HT-29 (cell line): ENCODE measurements at places on chromosomes 16 and 17.

DNA sequence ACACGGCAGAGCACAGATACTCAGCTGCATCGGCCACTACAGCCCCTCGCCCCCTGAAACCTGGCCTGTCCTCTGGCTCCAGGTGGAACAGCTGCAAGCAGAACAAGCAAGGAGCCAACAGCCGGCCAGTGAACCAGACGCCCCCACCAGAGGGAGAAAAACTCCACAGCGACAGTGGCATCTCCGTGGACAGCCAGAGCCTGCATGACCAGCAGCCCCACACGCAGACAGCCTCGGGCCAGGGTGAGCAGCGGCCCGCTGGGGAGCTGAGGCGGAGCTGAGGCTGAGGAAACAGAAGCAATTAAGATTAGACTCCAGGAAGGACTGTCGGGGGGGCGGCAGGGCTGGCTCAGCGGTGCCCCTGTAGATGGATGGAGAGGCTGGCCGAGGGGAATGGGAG, 16.7 kb downstream of the NGFR start:
- no peak for DNase-seq

- DNase-seq, result no peak
Observed at GRCh38 chr16:52184336-52184735, 362.6 kb downstream of the TOX3 start.

DNA sequence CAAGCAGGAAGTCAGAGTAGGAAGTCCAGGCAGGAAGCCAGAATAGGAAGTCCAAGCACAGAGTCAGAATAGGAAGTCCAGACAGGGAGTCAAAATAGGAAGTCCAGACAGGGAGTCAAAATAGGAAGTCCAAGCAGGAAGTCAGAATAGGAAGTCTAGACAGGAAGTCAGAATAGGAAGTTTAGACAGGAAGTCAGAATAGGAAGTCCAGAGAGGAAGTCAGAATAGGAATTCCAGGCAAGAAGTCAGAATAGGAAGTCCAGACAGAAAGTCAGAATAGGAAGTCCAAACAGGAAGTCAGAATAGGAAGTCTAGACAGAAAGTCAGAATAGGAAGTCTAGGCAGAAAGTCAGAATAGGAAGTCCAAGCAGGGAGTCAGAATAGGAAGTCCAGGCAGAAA, 105.3 kb upstream of the C16orf82 start:
- no peak for DNase-seq

DNA sequence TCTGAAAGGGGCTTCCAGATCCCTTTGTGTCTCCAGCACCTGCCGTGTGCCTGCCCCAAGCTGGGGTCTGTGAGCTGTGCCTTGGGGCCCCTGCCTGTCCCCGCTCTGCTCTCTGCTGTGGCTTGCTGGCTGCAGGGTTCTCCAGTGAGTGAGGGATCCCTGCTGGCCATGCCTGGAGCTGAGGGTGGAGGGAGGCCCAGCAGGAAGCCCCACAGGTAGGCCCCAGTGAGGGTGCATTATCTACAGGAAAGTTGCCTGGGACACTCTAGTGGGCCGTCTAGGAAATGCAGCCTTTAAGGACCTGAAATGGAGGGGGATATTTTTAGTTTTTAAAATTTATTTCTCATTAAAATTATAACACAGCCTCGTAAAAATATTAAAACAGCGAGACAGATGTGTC, 50.9 kb downstream of the JPH3 start:
- DNase-seq, result peak; percentile 41

DNA sequence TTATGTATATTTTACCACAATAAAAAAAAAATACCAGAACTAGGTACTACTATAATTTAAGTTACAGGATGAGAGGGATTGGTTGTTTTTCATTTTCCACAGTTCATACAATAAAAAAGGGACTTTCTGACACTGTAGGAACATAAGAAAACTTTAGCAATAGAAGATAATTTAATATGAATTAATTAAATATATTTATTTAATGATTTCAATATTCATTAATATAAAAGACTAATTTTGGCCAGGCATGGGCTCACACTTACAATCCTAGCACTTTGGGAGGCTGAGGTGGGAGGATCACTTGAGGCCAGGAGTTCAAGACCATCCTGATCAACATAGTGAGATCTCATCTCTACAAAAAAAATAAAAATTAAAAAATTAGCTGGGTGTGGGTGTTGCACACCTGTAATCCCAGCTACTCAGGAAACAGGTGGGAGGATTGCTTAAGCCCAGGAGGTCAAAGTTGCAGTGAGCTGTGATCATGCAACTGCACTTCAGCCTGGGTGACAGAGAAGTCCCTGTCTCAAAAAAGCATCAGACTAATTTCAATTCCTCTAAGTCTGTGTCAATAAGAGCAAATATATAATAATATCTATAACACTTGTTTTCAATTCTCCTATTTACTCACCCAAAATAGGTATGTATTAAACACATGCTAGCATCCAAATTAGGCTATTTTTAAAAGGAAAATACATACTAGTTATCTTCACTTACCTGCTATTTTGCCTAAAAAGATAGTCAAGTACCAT, 79.6 kb downstream of the BRIP1 start:
- DNase-seq, result no peak

- DNase-seq, result peak; percentile 60
Observed at GRCh38 chr16:71479420-71479819, 9.7 kb downstream of the ZNF19 start.

GRCh38 chr16:11414815-11415775, 69.8 kb downstream of the RMI2 start:
- no peak for DNase-seq

- no peak for DNase-seq
Observed at GRCh38 chr17:2423271-2423670, 22.4 kb upstream of the MNT start.

DNA sequence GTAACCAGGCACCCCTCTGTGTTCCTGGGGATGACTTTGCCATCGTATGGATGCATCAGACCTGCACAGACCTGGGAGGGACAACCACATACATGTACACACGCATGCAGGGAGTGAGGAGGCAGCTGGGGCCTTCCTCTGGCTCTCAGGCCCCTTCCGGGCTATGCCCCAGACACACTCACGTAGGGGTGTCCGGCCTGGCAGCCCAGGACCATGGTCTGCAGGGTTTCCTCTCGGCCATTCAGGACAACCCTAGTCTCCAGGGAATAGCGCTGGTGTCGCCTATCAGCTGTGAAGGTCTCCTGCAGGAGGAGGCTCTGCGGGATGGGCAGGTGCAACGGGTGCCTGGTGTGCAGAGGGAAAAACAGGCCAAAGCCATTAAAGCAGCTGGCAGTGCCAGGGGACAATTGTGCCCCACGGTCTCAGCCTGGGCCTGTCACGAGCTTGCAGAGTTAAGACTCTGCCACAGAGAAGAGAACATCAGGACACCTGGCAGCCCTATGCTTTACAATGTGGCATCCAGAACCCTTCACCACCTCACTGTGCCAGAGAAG, 101.4 kb downstream of the RMI2 start:
- no peak for DNase-seq

- no peak for DNase-seq
Observed at GRCh38 chr16:29154676-29155121, 169.8 kb downstream of the LAT start.

DNA sequence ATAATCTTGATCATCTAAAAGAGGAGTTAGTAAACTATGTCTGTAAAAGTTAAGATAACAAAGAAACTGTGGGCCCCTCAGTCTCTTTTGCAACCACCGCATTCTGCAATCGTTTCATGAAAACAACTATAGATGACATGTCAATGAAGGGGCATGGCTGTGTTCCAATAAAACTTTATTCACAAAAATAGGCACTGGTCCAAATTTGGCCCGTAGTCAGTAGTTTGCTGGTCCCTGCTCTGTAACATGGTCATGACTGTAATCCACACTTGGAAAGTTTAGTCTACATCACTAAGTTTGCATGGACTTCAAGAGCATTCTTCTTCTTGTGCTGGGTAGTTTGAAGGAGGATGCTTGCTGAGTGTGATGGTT, 299.3 kb upstream of the PSMD7 start:
- DNase-seq, result no peak

GRCh38 chr17:2051061-2051932, 3.6 kb upstream of the HIC1 start:
- peak; percentile 29 for DNase-seq

GRCh38 chr17:58242171-58242784, 3.9 kb downstream of the LPO start:
- DNase-seq, result no peak

DNA sequence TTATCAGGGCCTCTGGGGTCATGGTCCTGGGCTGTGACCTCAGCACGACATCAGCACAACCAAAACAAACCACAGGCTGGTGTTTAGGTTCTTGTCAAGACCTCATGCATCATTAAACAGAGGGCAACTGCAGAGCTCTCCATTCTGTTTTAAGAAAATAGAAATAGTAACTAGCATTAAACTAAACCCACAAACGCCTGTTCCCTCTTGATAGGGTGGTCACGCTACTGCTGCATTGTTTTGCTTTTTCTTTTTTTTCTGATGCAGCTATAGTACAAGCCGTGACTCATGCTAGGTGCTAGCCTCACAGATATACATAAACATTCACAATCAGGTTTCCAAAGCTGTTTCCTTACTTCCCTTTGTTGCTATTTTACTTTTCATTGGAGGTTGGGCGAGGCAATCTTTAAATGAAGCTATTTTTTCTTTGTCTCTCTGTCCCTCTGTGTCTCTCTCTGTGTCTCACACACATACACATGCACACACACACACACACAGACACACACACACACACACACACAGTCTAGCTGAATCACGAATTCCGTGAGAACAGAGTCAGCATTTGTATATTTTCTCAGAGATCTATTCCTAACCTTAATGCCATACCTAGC, 310.3 kb downstream of the CDH13 start:
- no peak for DNase-seq
